ENCODE measurements at places on chromosomes 5 and 9. TPM values are rescaled to one million over a fixed set of nuclear protein-coding genes. Genes with fewer than 3 reads are reported as not detected.

The FGF1 gene
- total RNA-seq, result not detected

The BAAT gene
- total RNA-seq, result 0.06 TPM

The RORB gene
- total RNA-seq, result 0.04 TPM

The HMMR gene
- 85.0 TPM for total RNA-seq

The RAD23B gene
- 142 TPM for total RNA-seq

The SLC36A2 gene
- total RNA-seq, result not detected

The LRRC70 gene
- total RNA-seq, result 0.34 TPM

The PRLR gene
- not detected for total RNA-seq

The PCA3 gene
- not detected for total RNA-seq

The LIX1 gene
- total RNA-seq, result not detected

The CDKN2B gene
- total RNA-seq, result not detected

The PCDHB8 gene
- not detected for total RNA-seq

The DOLPP1 gene
- total RNA-seq, result 20.8 TPM

The DCTN4 gene
- total RNA-seq, result 33.7 TPM

The RGS7BP gene
- not detected for total RNA-seq

The ARID3C gene
- total RNA-seq, result 0.31 TPM

All from activated naive CD8-positive, alpha-beta T cell treated with anti-CD3 and anti-CD28 coated beads for 36 hours (primary cell).